NCI-H2081 (cell line): ENCODE measurements at places on chromosomes 7 and 10.
A peak's percentile ranks its signal among the peaks of the same experiment; 100 is the strongest.

GRCh38 chr10:70306886-70307520, 23.2 kb upstream of the NPFFR1 start:
- DNase-seq: no peak

DNA sequence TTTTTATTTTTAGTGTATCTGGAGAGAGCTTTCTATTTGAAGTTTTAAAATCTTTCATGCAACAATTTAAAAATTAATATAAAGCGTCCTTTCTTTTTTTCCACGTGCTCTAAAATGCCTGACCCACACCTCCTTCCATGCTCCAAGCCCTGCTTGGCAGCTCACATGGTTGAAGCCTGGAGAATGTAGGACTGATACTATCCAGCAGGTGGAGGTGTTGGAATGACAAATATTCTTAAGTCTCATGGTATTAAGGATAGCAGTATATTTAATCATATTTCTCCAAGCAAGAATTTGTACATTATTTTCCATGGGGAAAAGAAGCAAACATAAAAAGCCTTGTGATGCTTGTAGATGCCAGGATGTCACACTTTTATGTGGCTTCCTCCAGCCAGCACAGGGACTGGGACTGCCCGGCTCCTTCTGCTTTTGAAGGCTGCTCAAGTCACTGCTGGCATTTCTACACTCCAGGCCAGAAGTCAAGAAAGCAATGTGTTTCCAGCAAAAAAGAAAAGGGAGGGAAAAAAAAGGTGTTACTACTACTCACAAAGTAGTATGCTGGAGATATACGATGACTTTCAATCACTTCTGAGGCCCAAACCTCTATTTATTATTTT, 49.7 kb downstream of the BZW2 start:
- peak; percentile 69 for DNase-seq

GRCh38 chr7:83162402-83163256, at the start of gene PCLO:
Gene PCLO, minus strand, starts transcription at chr7:83162884. Its CDS starts 292 bp downstream, at chr7:83162592.
- peak; percentile 98 for DNase-seq

GRCh38 chr7:32206987-32207386, 136.8 kb upstream of the PDE1C start:
- no peak for DNase-seq

DNA sequence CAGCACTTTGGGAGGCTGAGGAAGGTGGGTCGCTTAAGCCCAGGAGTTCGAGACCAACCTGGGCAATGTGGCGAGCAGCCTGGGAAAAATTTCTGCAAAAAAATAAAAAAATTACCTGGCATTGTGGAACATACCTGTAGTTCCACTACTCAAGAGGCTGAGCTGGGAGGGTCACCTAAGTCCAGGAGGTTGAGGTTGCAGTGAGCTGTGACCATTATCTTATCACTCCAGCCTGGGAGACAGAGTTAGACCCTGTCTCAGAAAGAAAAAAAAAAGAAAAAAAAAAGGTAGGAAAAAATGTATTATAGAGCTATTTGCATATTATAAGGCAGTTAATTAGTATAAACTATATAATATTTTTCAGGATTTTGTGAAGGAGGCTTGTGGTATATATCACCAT, 11.0 kb upstream of the TSPAN13 start:
- no peak for DNase-seq

DNA sequence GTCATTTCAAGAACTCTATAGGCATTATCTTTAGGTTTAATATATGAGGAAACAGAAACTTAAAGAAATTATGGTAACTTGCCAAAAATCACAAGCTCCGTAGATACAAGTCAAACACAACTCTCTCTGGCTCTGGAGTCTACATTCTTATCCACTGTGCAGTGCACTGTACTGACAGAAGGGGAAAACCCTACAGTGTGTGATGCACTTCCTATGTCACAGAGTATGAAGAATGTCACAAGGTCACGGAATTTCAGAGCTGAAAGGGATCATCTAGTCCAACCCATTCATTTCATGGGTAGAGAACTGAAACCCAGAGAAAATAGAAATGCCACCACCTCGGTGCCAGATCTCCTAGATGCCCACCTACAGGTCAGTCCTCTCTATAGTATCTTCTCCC, 86.1 kb downstream of the LRRTM3 start:
- no peak for DNase-seq

DNA sequence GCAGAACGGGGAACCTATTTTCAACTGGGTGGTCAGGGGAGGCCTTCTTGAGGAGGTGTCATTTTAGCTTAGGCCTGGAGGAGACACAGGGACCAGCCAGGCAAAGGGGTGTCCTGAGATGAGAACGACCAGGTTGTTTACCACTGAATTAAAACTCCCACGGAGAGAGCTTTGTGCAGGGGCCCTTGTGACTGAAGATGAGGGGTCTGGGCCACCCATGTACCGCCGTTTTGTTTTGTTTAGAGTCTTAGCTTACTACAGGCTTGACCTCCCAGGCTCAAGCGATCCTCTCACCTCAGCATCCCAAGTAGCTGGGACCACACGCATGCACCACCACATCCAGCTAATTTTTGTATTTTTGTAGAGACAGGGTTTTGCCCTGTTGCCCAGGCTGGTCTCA, 80.4 kb downstream of the FAM171A1 start:
- no peak for DNase-seq

- no peak for DNase-seq
Observed at GRCh38 chr10:71746344-71747037, 26.8 kb downstream of the VSIR start.

- no peak for DNase-seq
Observed at GRCh38 chr7:73530800-73531199, 8.7 kb upstream of the BAZ1B start.

- DNase-seq: no peak
Observed at GRCh38 chr10:128990986-128991385, 476.1 kb upstream of the MGMT start.

GRCh38 chr10:97543025-97543546, 29.5 kb upstream of the ANKRD2 start:
- no peak for DNase-seq

DNA sequence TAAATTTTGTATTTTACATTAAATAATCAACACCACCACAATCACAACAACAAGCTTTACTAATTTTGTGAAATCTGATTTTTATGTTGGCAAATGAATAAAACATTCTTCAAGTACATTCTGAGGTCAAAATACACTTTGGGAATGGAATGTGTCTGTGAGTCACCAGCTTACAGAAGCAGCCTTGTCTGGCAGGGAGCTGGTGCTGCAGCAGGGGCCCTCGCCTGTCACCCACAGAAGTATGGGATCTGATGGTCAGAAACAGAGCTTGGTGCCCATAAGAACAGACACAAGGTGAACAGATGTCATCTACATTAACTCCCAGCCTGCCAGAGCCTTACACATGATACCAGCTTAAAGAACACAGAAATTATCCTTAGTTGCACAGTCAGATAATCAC, 496.9 kb downstream of the CCSER2 start:
- DNase-seq: no peak

DNA sequence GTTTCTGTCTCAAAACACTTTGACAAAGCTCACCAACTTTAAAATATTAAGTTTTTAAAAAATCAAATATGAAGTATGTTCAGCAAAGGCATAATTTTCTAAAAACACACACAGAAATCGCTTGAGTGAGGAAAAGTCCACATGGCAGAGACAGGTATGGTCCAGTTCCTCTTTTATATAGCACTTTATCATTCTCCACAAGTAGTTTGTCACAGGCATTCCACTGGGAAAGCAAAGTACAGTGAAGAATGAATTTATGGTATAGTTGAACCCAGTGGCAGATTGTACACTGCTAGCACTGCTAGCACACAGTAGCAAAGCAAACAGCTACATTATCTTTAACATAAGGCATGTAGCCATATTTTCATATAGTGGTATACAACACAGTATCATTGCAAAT, 102.3 kb downstream of the HECTD2 start:
- DNase-seq: no peak

DNA sequence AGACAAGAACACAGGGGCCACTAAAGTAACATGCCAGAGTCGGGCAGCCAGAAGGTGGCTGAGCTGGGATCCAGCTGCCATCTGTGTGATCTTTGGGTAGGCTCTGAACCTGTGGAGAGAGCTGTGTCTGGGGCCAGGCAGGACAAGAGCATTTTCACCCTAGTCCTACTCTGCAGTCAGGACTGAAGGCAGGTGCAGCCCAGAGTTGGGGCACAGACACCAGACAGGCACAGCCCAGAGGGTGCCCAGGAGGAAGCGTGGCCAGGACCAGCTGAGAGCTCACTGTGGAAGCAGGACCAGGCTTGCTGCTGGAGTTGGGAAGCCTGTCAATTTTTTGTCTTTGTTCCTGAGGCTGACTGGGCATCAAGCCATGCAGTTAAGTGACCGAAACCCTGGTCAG, 113.6 kb downstream of the ADCY1 start:
- no peak for DNase-seq

DNA sequence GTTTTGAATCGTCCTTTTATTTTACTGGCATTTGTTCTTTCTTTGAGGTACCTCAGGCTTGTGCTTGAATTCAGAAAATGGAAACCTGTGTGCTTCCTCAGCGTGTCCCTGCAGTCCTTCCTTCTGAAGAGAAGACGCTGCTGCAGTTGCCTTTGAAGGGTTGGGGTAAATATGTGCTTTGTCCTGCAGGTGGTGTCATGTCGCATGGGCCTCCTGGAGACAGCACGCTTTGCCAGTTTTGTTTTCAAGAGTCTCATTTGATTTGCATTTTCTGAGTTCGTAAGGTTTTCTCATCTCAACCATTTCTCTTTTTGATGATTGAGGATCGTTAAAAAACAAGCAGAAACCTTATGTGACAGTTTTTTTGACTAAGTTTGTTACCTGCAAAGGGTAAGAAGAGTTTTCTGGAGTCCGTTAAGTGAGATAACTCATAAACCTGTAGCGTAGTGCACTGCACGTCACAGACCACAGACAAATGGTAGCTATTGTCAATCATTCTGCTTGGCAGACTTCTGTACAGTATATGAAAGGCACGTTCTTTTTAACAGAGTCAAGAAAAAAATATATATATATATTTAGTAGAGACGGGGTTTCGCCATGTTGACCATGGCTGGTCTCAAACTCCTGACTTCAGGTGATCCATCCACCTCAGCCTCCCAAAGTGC, 57.0 kb downstream of the CDC123 start:
- DNase-seq: no peak

DNA sequence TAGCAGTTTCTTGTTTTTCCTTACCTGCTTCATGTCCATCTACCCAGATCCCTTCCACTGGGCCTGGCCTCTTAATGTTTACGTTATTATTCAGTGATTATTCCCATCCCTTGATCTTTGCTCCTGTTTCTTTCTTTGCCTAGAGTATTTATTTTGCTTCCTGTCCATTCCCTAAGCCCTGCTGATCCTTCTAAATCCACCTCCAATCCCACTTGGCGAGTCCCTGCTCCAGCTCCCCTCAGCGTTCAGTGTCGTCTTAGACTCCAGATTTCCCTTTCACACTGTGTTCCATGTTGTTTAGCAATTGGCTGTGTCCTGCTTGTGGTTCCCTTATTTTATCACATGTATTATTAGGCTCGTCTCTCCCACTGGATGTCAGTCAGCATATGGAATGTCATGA, 7.3 kb downstream of the PPP2R2D start:
- DNase-seq: no peak

GRCh38 chr7:157017149-157017548, 6.7 kb upstream of the MNX1 start:
- DNase-seq: no peak

GRCh38 chr7:152344253-152344652, 91.5 kb downstream of the KMT2C start:
- DNase-seq: no peak

DNA sequence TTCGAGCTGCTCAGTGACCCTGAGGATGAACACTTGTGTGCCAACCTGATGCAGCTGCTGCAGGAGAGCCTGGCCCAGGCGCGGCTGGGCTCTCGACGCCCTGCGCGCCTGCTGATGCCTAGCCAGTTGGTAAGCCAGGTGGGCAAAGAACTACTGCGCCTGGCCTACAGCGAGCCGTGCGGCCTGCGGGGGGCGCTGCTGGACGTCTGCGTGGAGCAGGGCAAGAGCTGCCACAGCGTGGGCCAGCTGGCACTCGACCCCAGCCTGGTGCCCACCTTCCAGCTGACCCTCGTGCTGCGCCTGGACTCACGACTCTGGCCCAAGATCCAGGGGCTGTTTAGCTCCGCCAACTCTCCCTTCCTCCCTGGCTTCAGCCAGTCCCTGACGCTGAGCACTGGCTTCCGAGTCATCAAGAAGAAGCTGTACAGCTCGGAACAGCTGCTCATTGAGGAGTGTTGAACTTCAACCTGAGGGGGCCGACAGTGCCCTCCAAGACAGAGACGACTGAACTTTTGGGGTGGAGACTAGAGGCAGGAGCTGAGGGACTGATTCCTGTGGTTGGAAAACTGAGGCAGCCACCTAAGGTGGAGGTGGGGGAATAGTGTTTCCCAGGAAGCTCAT, 1.1 kb downstream of the DDIT4 start:
- peak; percentile 27 for DNase-seq

- no peak for DNase-seq
Observed at GRCh38 chr10:23110722-23111516, 15.5 kb downstream of the MSRB2 start.

DNA sequence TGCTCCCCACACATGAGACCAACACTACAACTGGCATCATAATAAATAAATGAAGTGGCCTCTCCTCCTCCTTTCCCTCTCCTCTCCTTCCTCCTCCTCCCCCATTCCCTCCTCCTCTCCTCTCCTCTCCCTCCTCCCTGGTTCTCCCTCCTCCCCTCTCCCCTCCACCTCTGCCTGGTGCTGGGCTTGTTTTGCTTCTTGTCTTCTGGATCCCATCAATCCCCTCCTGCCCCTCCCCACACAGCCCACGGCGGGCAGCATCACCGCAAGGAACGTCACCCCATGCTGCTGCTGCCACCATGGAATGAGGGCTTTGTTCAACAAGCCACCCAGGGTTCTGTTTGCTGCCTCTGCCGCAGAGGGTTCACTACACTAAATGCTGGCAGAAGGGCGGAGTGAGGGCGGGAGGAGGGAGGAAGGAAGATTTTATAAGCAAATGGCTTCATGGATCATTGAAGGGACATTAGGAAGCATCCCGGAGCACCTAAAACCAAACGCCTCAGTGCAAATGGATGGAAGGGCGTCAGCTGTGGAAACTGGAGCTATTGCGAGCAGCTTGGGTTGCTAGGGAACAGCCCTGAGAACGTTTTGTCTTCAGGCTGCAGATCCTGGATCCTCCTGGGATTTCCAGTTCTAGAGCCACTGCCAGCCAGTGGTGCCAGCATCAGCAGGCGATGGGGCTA, 379.7 kb upstream of the ZMIZ1 start:
- DNase-seq: peak; percentile 52

GRCh38 chr10:73398024-73398423, 15.8 kb downstream of the ANXA7 start:
- no peak for DNase-seq
